ENCODE measurements at places on chromosomes 1 and 21.

- peak; percentile 64 for DNase-seq
Measured at GRCh38 chr1:110255392-110255787, 45.3 kb downstream of the KCNC4 start.

DNA sequence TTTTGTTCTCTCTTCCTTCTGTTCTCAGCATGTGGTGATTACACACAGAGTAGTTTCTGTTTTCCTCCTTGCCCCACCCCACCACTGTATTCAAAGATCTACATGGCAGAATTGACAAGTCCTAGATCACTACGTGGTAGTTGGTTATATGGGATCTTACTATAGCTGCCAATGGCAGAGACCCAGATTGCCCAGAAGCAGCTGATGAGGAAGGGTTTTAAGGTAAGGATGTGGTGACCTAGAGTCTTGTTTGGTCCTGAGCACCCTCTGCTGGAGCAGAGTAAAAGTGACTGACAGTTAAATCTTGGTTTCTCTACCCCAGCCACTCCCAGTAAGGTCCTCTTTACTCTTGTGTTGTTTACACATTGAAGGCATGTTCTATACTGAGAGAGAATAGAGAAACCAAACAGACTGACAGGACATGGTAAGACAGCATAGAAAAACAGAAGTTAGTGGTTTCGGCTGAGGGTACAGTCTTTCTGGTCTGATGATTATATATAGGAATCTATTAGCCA lies 22.8 kb upstream of the STRIP1 start:
- DNase-seq: peak; percentile 93

- DNase-seq: no peak
Measured at GRCh38 chr1:177311111-177311510, 140.4 kb downstream of the BRINP2 start.

DNA sequence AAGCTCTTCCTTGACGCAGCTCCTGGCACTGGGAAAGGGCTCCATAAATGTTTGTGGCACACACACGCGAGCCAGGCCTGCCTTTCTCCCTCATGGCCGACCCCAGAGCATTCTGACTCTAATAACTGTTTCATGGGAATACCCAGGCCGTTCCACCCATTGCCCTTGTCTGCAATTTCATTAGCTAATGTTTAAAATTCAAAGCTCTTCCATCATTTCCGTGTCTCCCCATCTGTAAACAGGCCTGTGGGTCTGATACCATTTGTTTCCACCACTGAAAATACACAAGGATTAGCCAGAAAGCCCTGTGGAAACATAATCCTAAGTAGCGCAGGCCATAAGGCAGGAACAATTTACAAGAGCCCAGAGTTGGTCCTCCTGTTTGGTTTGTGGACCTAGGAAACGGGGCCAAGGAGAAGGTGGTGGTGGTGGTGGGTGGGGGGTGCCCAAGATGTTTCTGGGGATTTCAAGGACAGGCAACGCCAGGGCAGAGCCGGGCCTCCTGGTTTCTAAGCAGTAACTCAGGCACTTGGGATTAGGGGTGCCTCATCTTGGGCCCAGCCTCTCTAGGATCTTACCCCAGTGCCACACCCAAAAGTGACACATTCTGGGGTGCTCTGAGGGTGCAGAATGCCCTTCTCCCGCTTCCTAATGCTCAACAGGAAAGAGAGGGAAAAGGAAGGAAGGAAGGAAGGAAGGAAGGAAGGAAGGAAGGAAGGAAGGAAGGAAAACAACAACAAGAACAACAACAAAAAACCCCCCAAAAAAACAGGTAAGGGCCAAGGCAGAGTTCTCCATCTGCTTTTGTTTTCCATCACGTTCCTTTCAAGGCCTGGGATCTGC lies 79.4 kb downstream of the SSBP3 start:
- DNase-seq: no peak

DNA sequence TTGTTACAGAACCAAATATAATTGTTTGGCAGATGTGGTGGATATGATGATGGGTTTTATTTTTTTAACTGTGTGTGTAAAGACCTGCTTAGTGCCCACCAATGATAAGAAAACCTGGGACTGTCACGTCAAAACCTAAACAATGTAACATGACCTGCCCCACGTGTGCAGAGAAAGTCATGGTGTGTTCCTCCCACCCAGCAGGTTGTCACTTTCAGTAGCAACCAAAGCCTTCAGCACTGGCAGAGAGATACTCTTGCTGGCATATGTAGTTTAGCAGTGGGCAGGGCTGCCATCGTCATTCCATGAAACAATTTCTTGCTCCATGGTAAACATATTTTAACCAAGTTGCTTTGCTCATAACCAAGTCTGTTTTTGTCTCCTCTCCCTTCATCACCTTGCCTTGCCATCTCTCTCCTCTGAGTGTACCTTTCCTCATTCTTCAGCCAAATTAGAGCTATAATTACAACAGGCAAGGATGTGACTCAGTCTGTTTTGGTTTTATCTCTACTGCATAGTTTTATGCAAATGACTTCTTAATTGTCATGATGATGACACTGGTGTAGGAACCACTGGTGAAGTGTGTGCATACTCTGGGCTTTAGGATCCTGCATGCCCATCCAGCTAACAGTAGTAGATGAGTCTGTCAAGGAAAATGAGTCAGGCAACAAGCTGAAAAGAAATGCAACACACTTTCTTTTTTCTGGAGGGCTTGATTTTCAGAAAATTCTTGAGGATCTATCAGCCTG lies 150.3 kb downstream of the EDEM3 start:
- no peak for DNase-seq

DNA sequence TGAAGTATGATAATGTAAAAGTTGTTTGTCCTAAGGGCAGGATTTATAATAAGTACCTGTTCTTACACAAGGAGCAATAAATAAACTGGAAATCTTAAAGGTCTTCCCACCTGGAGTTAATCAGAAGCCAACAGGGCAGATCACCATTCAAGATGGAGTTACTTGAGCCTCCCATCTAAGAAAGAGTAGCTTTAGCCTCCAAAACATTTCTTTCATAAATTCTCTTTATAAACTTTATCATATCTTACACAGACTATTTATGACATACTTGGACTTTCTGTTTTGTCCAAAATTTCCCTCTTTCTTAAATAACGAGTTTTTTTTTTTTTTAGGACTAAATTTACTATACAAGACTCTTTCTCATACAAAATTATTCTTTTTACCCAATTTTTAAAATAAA lies 18.5 kb downstream of the OR2T1 start:
- no peak for DNase-seq

DNA sequence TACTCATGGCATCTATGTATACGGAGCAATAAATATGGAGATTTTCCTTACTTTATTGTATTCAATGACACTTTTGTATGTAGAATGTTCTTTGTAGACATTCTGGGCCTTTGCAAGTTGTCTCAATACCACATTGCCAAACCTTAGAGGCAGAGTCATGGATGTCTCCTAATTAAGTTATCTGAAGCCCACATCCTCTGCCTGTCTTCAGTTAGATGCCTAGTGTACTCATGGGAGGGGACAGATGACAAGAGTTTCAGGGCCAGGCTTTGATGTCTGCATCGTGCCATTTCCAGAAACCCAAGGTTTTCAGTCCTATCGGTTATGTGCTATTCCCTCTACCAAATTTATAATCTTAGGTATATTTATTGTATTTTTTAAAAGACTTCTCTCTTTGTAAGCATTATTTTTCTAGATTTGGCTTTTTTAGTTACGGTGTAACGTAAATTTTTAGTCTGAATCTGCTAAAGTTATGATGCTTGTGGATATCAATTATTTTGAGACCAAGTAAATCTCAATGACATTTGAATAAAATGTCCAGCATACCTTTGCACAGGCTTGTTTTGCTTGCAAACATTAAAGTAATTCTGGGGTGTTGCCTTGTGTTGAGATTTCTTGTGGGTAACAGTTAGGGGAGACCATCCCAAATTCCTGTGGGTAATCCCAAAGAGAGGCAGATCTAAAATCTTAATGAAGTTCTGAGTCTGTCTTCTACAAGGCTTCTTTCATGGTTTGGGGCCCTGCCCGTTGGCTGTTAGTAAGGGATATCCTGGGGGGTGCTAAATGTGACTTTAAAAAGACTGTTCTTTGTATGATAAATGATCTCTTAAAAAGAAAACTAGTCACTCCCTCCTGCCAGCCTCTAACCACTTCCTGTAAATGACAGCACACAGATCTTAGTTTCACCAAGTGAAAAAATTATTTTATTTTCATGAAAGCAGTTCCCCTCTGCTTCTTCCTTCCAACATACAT lies 8.0 kb upstream of the MACF1 start:
- peak; percentile 85 for DNase-seq

DNA sequence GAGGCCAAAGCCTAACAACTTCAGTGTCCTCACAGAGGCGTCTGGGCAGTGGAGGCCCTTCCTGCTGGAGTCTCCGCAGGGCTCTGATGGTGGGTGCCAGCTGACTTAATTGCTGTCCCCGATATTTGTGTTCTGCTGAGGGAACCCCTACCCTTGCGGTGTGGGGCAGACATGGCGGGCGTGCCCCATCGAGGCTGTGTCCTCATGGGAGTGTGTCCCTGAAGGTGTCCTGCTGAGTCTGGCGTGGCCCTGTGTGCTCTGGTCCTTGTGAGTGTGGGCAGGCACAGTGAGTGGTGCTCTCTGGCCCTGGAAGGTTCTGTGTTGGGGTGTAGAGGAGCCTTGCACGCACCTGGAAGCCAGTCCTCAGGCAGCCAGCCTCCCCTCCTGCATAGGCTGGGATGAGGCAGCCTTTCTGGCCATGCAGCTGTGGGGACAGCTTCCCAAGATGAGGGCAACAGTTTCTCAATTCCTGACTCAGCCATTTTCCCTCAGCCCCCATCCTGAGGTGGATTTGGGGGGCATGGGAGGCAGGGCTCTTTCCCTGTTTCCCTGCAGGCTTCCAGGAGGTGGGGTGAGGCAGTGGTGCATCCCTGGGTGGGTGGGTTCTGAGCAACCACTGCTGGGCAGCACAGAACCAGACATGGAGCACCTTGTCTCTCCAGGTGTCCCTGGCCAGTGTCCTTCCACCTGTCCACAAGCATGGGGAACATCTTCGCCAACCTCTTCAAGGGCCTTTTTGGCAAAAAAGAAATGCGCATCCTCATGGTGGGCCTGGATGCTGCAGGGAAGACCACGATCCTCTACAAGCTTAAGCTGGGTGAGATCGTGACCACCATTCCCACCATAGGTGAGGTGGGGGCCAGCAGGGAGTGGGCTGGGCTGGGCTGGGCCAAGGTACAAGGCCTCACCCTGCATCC lies 6.5 kb downstream of the C1orf35 start:
- DNase-seq: no peak

DNA sequence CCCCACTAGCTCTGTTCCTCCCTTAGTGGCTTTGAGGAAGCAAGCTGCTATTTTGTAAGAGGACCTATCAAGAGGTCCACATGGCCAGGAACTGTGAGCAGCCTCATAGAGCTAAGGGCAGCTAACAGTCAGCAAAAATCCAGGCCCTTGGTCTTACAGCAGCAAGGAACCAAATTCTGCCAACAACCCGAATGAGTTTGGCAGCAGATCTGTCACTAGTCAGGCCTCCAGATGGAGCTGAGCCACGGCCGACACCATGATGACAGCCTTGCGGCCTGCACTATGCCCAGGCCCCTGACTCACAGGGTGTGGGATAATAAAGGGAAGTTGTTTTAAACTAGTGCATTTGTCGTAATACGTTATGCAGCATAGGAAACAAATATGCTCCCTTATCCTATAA lies 28.0 kb upstream of the H3-3A start:
- no peak for DNase-seq

DNA sequence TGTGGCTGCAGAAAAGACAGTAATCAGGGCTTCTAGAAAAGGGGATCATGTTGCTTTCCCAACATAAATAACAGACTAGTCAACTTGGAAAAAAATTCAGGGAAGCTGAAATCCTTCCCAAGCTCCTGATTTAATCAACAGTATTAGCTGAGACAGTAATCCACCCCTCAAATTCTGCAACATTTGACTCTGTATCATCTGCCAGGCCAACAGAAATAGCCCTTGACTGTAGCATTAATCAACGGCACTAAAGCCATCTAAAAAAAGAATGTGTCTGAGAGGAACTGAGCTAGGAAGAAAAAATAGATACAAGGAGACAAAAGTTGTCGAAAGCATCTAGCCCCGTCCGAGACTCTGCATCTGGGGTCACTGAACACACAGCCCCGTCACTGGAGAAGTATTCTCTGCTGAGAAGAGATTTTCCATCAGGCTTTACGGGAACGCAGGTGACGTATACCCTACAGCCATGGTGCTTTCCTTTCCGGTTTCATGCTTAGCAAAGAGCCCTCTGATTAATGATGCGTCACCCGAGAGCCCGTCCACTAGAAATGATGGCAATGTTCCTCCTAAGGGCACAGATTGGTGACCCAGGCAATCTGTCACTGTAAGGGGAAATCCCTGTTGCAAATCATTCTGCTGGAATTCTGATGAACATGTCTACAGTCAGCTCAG lies 42.1 kb upstream of the TP53BP2 start:
- DNase-seq: peak; percentile 44

- DNase-seq: no peak
Measured at GRCh38 chr1:53822931-53823330, 15.2 kb downstream of the NDC1 start.

DNA sequence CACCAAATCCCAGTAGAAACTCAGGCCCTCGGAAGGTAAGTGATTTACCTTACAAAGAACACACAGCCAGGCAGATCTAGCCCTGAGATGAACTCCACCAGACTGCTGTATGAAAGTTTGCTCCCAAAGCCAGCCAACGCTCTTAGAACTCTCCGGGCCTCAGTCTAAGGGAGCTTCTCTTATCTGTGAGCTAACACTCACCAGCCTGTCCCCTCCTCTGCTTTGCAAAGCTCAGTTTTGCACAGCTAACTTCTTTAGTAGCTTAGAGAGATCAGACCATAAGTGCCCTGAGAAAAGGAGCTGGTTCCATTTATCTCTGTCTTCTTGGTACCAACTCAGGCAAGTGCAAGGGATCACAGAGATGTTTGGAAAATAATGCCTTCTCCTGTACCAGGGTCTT lies 195.8 kb upstream of the JUN start:
- DNase-seq: no peak

DNA sequence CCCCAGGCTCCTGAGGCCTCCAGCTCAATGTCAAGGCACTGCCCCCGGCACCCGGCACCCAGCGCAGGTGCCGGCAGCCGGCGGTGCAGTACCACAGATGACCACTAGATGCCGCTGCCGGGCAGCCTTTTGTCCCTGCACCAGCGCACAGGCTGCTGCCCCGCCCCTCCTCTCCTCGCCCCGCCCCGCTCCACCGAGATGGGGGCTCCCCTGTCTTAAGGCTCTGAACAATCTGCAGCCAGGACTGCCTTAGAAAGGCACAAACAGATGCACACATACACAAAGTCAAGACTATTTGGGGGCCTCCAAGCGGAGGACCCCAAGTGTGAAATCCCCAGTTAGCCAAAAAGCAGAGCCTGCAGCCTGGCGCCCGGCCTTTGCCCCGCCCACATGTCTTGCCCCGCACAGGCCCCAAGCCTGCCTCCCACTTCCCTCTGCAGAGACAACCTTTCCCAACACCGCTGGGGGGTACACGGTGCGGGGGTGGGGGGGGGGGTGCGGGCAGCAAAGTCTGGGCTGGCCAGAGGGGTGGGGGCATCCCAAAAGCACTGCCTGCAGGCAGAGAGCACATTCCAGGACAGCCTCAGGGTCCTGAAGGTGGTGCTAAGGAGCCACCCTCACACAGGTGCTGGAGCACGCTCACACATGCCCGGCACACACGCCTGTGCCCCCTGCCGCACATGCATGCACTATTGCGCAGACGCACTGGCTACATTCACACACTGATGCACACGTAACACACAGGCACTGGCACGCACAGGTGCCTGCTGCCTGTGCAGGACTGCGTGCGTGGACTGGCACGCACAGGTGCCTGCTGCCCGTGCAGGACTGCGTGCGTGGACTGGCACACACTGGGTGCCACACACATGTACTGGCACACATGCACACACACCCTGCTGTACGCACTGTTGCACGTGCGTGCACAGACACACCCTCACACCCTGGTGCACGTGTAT lies 37.1 kb downstream of the ARHGEF16 start:
- peak; percentile 69 for DNase-seq

GRCh38 chr1:62800281-62800680 lies 16.3 kb downstream of the ATG4C start:
- peak; percentile 21 for DNase-seq
